ENCODE measurements at places on chromosomes 12 and 14.

DNA sequence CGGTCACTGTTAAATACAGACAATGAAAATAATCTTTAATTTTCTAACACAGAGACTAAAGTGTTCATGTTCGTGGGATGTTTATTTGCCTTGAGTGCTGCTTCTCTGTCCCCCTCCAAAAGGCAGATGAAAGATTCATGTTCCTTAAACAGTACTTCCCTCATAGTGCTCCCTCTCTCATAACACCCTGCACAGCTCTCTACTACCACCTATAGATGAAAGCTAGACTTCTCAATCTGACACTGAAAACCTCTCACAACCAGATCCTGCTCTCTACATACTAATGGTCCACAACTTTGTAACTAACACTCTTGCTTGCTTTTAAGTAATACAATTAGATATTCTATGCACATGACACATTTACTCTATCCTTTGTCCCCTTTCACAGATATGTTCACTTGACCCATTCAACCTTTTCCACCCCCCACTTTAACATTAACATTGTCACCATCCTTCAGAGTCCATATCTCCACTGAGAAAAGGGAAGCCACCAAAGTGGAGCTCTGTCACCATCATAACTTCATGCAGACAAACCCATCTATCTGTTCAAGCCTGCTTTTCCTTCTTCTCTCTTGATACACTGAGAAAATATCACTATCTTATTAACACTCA lies 266.4 kb upstream of the USP15 start:
- no peak for DNase-seq

GRCh38 chr12:64696080-64696741 lies 63.0 kb downstream of the GNS start:
- no peak for DNase-seq

GRCh38 chr14:62988967-62989366 lies 56.3 kb downstream of the KCNH5 start:
- no peak for DNase-seq

DNA sequence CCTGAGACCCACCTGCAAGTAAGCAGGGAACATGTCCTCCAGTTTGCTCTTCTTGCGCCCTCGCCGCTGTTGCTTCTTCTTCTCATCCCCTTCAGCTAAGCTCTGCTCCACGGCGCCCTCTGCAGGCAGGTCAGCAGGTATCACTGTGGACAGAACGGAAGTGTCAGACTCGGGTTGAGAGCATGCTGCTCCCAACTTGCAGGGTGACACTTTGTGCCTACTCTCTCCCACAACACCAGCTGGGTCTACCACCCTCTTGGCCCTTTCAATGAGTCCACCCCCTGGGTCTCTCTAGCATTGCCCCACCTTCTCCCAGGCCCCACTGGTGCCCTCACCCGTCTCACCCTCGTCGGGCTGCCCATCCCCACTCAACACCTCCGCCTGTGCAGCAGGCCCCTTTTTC lies 16.7 kb downstream of the KMT2D start:
- peak; percentile 83 for DNase-seq

Measured in memory B cell (primary cell).